ENCODE measurements at places on chromosomes 12 and 14.
A peak's percentile ranks its signal among the peaks of the same experiment; 100 is the strongest.

GRCh38 chr12:68587448-68587873 lies 23.2 kb upstream of the RAP1B start:
- no peak for DNase-seq

DNA sequence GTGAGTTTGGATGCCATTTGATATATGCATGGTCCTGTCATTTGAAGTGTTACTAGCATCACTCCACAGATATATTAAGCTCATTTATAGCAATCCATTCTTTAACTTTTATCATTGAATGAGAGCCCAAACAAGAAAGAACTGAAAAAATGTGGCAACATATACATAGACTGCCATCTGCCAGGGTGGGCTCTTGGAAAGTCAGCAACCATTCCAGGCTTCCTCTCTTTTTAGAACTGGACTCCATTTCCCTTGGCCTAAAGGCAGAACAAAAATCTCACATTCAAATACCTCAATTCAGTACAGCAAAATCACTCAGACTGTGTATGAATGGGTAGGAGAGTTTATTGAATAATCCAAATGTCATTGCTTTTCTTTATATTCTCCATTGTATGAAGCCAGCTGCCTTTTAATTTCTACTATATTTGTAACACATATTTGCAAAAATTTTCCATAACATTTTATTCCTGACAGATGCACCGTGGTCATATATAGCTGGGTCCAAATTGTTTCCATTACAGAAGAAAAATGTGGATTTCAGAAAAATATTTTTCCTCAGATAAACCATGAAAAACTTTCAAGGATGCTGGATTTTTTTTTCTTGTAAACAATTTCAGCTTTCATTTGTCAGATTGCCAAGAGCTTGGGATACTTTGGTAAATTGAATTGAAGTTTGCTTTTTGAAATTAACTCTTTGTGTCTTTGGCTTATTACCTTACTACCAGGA lies 1252.3 kb upstream of the SEL1L start:
- no peak for DNase-seq

- DNase-seq: no peak
Observed at GRCh38 chr12:121038861-121039668, at the start of gene OASL. Gene OASL, minus strand, starts transcription at chr12:121039246. Its CDS starts 275 bp downstream, at chr12:121038971.

GRCh38 chr12:102498471-102498870 lies 18.1 kb upstream of the IGF1 start:
- DNase-seq: no peak

GRCh38 chr14:69087061-69087461 lies 65.9 kb downstream of the DCAF5 start:
- DNase-seq: no peak

DNA sequence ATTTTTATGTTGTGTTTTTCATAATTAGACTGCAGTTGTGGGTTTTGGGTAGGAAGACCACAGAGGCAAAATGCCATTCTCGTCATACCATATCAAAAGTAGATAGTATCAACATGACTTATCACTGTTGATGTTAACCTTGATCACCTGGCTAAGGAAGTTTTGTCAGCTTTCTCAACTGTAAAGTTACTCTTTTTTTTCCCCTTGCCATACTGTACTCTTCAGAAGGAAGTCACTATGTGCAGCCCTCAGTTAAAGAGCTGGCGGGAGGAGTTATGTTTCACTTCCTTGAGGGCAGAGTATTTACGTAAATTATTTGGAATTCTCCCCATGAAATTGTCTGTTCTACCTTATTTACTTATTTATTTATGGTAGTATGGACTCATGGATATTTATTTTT lies 78.7 kb downstream of the PRORP start:
- DNase-seq: no peak

- no peak for DNase-seq
Observed at GRCh38 chr12:52180971-52181628, 10.7 kb downstream of the KRT80 start.

- DNase-seq: no peak
Observed at GRCh38 chr12:124026755-124027745, 54.0 kb downstream of the ZNF664 start.

DNA sequence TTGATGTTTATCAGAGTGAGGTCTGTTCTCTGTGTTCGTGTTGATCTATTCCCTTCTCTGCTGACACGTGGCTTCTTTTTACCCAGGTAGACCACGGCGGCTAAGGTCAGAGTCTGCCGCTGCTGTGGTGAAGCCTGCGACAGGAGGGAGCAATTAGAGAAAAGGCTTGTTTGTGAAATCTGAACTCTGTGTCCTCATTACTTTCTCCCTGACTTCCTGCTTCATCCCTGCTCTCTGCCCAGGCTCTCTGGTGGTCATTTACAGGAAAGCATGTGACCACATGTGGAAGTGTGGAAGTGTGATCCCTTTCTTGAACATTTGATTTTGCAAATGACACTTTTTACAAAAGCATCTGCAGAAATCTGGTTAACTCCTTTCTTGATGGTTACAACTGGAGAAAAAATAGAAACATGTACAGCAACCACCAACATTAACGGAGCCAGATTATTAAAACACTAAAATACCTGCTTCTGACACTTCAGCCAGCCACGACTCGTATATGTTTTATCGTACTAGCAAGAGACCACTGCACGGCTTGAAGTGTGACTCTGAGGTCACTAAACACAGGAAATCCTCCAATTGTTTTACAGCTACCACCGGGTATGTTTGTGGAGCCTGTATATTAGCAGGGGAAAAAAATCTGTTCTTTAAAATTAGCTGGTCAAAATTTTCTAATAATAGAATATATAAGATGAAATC lies 388.6 kb upstream of the TMPO start:
- no peak for DNase-seq

DNA sequence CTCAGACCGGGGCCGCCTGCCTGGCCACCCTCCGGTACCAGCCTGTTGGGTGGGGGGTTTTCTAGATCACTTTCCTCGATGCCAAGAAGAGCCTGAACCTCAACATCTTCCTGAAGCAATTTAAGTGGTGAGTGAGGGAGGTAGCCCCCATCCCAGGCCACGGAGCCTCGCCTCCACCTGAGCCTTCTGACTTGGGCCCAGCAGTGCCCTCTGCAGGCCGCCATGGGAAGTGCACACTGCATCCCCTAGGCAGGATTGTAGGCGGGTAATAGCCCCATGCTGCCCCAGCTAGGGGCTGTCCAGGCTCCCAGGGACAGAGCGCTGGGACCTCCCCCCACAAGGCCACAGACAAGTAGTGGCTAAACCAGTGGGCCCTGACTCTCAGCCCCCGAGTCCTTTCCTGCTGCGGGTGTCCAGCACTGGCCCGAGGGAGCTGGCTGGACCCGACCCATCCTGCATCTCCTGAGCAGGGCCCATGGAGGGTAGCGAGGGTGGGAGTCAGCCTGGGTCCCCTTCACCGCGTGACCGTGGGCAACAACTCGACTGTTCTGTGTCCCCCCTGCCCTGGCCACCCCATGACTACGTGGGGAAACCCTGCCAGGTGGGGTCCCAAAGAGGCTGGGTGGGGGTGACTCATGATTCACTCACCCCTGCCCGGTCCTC lies 15.3 kb upstream of the ADSS1 start:
- peak; percentile 57 for DNase-seq

- no peak for DNase-seq
Observed at GRCh38 chr14:68577802-68578541, 214.9 kb downstream of the ZFP36L1 start.

DNA sequence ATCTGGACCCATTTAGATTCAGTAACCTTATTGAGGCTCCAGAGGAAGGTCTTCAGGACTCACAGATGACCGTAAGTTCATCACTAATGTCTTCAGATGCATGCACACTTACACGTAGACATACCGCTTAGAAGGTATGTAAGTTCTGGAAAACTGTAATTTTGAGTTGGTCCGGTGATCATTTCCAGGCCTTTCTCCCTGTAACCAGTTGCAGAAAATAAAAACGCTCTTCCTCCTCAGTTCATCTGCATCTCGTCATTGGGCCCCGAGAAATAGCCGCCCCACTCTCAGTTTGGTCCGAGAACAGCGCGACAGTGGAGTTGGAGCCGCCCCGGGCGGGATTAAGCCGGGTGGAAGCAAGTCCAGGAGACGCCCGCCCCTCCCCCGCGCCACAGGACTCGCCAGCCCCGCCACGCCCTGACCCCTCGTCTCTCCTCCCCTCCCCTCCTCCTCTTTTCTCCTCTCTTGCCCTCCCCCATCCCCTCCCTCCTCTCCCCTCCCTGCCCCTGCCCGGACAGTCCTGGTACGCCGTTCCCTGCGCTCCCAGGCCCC lies 83.7 kb downstream of the TNFAIP2 start:
- DNase-seq: no peak

DNA sequence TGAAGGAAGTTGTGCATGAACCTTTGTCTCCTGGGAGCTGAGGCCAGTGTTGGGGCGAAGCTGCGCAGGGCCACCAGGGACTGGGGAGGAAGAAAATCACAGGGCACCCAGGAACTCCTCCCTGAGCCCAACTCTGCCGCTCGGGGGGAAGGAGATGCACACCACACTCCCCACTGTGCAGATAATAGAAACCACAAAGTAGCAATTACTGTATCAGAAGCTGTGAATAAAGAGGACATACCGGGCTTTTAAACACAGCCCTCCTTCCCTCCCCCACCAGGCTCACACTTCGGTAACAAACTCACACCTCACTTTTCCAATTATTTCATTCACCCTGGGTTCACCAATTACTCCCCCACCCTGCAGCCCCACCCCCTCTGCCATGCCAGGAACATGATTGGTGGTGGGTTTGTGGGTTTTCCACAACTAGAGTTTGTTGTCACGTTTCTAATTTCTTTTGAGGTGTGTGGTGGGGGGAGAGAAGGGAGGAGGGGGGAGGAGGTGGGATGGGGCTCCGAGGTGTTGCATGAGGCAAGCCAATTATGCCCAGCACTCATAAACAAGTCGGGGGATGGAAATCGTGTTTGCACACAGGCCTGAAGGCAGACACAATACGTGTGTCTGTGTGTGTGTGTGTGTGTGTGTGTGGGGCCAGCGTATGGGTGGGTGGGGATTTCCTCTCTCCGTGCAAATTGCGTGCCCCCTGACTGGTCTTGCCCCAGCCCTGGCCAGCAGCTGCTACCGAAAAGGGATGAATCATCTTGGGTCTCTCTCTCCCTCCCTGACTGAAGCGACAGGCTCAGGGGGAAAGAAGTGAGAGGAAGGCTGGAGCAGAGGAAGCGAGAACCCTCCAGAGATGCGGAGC lies 103.3 kb downstream of the RBM19 start:
- no peak for DNase-seq

DNA sequence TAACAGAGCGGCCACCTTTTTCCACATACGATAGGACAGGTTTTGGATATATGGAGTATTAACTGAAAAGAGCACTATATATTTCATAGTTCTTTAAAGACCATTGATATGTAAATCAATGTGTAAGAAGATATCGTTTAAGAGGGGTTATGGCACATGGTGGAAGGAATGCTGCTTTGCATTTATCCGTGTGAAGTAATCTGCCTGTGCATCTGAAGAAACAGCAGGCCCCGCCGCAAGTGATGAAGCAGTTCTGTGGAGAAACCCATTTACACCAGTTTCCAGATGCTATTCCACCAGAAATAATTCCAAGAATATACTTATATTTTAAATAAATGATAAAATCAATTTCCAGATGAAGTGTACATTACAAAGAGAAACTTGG lies 72.4 kb downstream of the BICD1 start:
- no peak for DNase-seq

DNA sequence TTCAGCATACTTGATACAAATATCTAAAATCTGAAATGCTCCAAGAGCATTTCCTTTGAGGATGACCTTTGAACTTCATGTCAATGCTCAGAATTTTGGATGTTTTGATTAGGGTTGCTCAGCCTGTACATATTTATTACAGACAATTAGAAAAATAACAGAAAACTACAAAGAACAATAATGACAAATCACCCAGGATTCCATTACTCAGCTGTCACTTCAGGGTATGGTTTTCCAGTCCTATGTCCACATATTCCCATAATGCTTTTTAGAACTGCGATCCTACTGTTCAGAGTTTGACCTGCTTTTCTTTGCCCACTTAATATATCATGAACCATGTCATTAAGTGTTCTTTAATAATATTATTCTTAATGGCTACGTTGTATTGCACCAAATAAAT lies 11.4 kb downstream of the DLGAP5 start:
- no peak for DNase-seq

DNA sequence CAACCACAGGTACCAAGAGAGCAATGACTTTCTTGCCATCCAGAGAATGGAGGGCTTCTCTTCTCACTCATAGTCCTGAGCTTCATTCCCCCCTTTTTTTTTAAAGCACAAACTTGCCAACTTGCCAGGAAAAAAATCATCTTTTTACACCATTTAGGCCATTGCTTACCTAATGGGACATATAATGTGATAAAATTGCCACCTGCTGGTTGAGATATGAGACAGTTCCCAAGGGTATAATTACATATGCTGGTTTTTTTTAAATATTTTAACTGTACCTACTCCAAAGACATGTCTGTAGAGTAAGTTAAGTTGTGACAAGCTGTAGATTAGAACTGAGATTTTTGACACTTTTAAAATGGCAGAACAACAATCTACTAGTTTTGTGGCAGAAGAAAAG lies 519.1 kb upstream of the SEL1L start:
- DNase-seq: no peak

DNA sequence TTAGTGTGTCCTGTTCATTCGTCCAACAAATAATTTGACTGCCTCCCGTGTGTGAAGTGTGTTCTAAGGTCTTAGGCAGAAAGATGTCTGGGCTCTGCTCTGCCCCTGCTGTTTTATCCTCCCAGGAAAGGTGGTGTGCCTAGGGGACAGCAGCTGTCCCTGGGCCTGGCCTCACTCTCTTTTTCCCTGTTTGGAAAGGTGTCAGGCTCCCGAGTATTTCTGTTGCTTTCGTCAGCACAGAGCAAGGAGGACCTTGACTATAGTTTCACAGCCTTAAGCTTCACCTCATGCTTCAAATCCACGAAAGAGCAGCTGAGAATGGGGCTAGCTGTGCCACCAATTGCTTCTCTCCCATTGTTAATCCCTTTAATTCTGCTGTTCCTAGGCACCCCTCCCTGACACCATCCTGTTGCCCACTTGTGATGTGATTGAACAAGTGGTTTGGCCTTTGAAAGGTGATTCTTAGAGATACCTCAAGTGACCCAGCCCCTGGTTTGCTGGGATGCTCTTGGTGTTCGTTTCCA lies 54.2 kb downstream of the TGFB3 start:
- DNase-seq: no peak

GRCh38 chr12:23686095-23686494 lies 263.4 kb downstream of the SOX5 start:
- no peak for DNase-seq
